ENCODE measurements at places on chromosomes 13 and 19. TPM values are rescaled to one million over a fixed set of nuclear protein-coding genes. Genes with fewer than 3 reads are reported as not detected.

The SIGLEC12 gene
- not detected for total RNA-seq

The RFX1 gene
- 33.3 TPM for total RNA-seq

The BRSK1 gene
- 1.7 TPM for total RNA-seq

DNA sequence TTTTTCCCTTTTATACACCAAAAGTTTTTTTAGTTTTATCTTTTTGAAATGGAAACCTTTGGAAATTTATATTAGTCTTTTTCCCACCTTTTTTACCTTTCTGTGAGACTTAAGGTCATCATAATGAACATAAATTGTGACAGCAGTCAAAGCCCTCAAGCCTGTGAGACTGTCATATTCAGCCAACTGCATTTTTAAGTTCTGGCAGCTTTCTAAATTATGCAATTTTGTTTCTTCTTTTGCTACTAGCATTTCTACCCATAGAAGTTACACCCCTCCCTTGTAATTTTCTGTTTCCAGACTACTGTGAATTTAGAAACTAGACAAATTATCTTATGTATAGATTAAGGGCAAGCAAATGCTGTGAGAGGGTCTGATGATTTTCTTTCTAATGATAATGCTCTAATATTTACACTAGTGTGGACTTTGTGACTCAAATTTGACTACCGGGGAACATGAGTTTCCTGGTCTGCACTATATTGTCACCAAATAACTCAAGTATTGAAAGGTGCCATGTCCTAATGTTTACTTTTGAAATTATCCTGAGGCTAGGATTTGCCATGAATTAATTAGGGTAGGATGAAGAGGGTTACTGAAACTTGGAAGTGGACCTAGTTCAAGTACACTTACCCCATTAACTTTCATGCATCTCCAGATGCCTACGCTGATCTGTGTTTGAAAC, 43.7 kb downstream of the FRY start:
- H3K27ac ChIP-seq = no peak overlapping the region
- H3K36me3 ChIP-seq = no peaks in the 10 kb centered on the region
- no peak for DNase-seq

DNA sequence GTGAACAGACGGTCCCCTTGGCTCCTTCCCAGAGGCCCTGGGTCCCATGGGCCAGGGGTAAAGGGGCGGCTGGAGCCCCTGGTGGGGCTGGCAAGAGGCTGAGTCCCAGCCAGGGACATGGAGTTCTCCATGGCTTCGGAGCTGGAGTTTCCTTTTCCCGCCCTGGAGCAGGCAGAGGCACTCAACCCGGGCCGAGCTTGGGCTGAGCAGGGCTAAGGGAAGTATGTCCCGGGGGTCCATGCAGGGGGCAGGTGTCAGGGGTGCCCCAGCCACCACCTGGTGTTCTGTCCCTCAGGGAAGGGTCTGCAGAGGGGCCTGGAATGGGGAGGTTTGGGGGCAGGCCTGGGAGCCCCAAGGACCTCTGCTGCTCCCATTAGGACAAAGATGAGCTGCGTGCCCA, 54.0 kb upstream of the TPM4 start:
- no peak for DNase-seq
- no peak overlapping the region for H3K27ac ChIP-seq
- no peaks in the 10 kb centered on the region for H3K36me3 ChIP-seq
- H3K4me1 ChIP-seq = no peaks in the 10 kb centered on the region
- H3K27me3 ChIP-seq = no peaks in the 10 kb centered on the region
- no peak overlapping the region for H3K4me3 ChIP-seq

GRCh38 chr13:83340170-83340569, 542.1 kb downstream of the SLITRK1 start:
- no peaks in the 10 kb centered on the region for H3K27me3 ChIP-seq
- no peaks in the 10 kb centered on the region for H3K4me1 ChIP-seq
- no peak overlapping the region for H3K27ac ChIP-seq
- no peaks in the 10 kb centered on the region for H3K36me3 ChIP-seq
- no peak overlapping the region for H3K4me3 ChIP-seq

DNA sequence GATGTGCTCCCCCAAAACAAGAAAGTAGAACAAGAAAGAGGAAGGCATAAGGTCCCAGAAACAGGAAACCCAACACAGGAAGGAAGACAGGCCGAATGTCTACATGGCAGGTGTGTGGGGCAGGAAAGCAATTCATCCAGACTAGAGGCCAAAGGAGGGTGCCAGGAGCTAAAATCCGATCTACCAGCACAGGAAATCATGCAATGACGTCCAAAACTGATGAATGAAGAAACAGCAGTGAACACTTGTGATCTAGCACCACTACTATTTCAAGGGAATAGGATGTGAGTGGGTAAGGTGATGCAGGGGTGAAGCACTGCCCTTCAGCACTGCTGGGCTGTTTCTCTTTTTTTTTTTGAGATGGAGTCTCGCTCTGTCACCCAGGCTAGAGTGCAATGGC, 59.1 kb downstream of the DOCK9 start:
- H3K4me1 ChIP-seq = peaks cover 12% of the 10 kb centered on the region
- no peaks in the 10 kb centered on the region for H3K27me3 ChIP-seq
- H3K27ac ChIP-seq = no peak overlapping the region
- DNase-seq = peak; percentile 7
- no peak overlapping the region for H3K4me3 ChIP-seq
- peaks cover 4% of the 10 kb centered on the region for H3K36me3 ChIP-seq

DNA sequence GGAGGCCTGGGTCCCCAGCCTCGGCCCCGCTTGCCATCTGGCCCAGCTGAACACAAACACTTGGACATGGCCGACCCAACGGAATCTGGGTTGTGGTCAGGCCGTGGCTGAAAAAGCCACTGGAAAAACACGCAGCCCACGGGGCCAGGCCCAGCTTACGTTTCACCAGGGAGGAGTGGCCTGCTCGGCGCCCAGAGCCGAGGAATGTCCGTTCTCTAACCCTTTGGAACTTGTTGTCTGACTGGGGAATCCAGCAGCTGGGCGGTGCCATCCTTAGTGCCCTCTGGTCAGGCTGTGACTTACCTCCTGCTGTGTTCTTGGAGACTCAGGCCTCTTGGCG, 13.8 kb downstream of the CILP2 start:
- H3K27ac ChIP-seq = no peak overlapping the region
- H3K36me3 ChIP-seq = no peaks in the 10 kb centered on the region
- DNase-seq = no peak
- no peak overlapping the region for H3K4me3 ChIP-seq

- no peak for DNase-seq
- no peaks in the 10 kb centered on the region for H3K27me3 ChIP-seq
- H3K36me3 ChIP-seq = peaks cover 41% of the 10 kb centered on the region
- H3K4me1 ChIP-seq = peaks cover 26% of the 10 kb centered on the region
These were observed 40.9 kb downstream of the GNG7 start for GRCh38 chr19:2661615-2662014.

GRCh38 chr19:17001603-17002183, 24.9 kb downstream of the CPAMD8 start:
- H3K27ac ChIP-seq = no peak overlapping the region
- DNase-seq = peak; percentile 69
- peaks cover 13% of the 10 kb centered on the region for H3K4me1 ChIP-seq
- H3K36me3 ChIP-seq = no peaks in the 10 kb centered on the region

- H3K27me3 ChIP-seq = no peaks in the 10 kb centered on the region
- H3K4me3 ChIP-seq = no peak overlapping the region
- H3K36me3 ChIP-seq = no peaks in the 10 kb centered on the region
- DNase-seq = no peak
- H3K27ac ChIP-seq = no peak overlapping the region
- peaks cover 23% of the 10 kb centered on the region for H3K4me1 ChIP-seq
These were observed 239.2 kb downstream of the LACC1 start for GRCh38 chr13:44118881-44119280.

GRCh38 chr13:113322890-113323651, 26.0 kb downstream of the LAMP1 start:
- DNase-seq = no peak
- no peak overlapping the region for H3K27ac ChIP-seq
- H3K4me3 ChIP-seq = no peak overlapping the region
- H3K36me3 ChIP-seq = peaks cover 59% of the 10 kb centered on the region
- H3K27me3 ChIP-seq = no peaks in the 10 kb centered on the region
- H3K4me1 ChIP-seq = no peaks in the 10 kb centered on the region

DNA sequence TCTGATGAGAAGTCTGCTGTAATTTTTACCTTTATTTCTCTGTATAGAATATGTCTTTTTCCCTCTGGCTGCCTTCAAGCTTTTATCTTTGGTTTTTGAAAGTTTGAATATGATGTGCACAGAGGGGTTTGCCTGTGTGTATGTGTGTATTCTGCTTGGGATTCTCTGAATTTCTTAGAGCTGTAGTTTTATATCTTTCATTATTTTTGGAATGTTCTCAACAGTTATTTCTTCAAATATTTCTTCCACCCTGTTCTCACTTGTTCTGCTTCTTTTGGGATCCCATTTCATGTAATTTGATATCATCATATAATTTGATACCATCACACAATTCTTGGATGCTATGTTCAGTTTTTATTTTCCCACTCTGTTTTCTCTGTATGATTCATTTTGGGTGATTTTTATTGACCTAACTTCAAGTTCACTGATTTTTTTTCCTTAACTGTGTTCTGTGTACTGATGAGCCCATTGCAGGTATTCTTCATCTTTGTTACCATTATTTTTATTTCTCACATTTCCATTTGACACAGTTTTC, 7.5 kb downstream of the COG3 start:
- H3K4me3 ChIP-seq = no peak overlapping the region
- H3K36me3 ChIP-seq = peaks cover 9% of the 10 kb centered on the region
- DNase-seq = no peak
- no peaks in the 10 kb centered on the region for H3K27me3 ChIP-seq
- no peak overlapping the region for H3K27ac ChIP-seq
- H3K4me1 ChIP-seq = no peaks in the 10 kb centered on the region

- no peaks in the 10 kb centered on the region for H3K4me1 ChIP-seq
- no peak overlapping the region for H3K4me3 ChIP-seq
- DNase-seq = no peak
- H3K27me3 ChIP-seq = no peaks in the 10 kb centered on the region
These were observed 639.0 kb upstream of the KLHL1 start for GRCh38 chr13:70747262-70747661.
